NCI-H1694 (cell line): ENCODE measurements at places on chromosomes 16 and 17.

GRCh38 chr17:57293077-57293476 lies 36.8 kb downstream of the MSI2 start:
- no peak for DNase-seq

- no peak for DNase-seq
Measured at GRCh38 chr16:73150786-73151185, 102.9 kb upstream of the ZFHX3 start.

GRCh38 chr17:5941258-5941657 lies 128.9 kb upstream of the WSCD1 start:
- DNase-seq, result no peak

DNA sequence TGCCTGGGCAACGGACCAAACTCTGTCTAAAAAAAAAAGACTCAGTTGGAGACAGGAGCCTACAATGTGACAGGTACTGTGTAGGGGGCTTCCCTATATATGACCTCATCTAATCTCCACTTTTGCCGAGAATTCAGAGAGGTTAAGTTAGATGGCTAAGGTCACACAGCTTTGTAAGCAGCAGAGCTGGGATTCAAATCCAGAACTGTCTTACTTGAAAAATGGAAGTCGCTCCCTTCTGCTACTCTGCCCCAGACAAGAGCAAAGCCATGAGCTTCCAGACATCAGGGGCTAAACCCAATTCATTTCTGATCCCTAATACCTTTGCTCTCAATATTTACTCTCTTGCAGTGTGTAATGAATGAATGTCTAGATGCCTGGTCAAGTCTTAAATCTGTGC lies 41.5 kb upstream of the ABCC12 start:
- DNase-seq, result no peak

DNA sequence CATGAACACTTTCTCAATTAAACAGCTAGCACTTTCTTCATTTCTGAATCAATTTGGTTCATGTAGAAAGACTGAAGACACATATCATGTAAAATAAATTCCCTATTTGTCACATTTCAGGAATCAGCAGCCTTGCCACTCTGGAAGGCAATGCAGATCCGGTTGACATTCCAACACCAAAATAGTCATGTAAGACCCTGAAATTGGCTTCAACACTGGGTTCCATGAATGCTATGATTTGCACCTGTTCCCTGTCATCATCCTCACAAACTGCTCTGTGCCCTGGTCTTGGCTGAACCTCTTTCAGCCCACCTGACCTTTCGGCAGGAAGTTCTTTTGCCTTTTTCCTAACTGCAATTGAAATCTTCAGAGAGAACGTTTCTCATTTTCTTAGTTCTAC lies 156.9 kb downstream of the CDH8 start:
- DNase-seq, result no peak

- no peak for DNase-seq
Measured at GRCh38 chr16:86087011-86087895, 188.3 kb downstream of the IRF8 start.

DNA sequence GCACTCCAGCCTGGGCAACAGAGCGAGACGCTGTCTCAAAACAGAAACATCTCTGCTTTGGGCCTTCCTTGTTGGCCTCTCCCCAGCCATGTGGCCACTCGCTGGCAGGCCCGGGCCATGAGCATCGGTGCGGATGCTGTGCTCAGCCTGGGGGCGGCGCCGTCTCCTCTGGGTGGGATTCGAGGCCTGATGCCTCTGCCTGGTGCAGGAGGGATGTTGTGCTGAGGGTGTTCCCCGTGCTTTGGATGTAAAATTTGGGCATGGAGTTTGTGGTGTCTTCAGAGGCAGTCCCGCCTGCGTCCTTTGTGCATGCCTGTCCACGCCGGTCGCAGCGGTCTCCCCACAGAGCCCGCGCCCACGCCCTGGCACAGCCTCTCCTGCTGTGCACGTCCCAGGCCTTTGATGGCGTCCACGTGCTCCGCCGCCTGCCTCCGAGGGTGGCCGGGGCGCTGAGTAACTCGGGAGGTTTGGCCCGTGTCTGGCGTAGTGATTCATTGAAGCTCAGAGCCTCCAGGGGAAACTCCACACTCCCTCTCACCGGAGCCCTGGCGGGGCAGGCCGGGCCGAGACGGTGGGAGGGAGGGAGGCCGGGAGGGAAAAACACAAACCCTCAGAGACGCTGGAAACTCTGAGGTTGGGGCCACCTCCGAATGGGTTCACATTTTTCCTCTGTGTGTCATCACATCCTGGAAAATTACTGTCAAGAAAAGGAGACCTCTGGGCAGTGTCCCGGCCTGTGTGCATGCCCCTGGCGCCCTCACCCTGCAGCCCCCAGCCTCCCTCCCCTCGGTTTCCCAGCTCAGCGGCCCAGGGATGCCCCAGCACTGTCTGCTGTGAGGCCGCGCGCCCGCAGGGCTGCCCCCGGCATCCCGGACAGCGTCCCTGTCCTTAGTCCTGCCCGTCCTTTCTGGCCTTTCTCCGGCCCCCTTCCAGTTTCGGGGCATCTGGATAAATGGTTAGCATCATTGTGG lies 19.0 kb downstream of the CENPX start:
- no peak for DNase-seq

DNA sequence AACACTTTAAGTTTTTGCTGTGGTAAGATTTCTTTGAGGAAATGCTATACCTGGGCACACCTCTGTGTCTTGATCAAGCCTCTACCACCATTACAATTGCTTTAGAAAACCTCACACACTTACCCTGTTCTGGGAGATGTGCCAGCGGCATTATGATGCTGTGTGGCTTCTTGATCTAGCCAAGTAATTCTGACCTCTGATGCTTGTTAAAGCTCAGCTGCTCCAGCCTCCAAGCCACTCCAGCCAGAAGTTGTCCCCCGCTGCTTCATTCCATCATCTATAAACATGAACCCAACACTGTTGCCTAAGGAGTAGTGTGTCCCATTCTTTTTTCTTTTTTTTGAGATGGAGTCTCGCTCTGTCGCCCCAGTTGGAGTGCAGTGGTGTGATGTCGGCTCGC lies 60.1 kb downstream of the CYLD start:
- DNase-seq, result no peak

- no peak for DNase-seq
Measured at GRCh38 chr17:82703935-82704865, 5.7 kb upstream of the RAB40B start.

DNA sequence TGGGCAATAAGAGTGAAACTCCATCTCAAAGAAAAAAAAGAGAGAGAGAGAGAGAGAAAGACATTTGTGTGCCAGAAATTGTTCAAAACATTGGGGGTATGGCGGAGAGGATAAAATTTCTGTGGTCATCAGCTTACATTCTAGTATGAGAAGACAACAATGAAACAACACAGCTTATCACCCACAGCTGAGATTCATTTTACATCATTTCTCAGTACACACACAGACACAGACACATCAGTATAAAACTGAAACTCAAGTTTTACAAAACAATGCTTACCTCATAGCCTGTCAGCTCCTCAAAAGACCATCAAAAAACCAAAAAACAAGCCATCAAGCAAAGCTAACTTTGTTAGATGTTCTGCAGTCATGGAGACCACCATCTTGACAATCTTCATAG lies 31.4 kb upstream of the CNEP1R1 start:
- no peak for DNase-seq

DNA sequence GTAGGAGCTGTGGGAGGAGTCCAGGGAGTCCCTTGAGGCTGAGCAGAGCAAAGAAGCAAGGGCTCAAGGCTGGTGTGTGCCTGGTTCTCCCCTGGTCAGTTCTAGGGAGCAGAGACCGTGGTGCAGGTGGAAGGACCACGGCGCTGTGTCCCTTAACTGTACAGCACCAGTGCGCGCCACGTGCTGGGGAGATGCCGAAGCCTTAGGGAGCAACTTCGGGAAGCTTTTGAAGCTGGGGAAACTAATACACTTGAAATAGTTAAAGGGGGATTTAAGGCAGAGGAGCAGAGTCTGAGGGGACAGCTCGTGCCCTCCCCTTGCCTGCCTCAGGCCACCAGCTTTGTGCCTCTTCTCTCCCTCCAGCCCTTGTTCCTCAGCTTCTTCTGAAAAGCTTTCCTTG lies 27.5 kb downstream of the MINK1 start:
- no peak for DNase-seq

GRCh38 chr17:46895171-46895570 lies 27.8 kb upstream of the GOSR2 start:
- no peak for DNase-seq

DNA sequence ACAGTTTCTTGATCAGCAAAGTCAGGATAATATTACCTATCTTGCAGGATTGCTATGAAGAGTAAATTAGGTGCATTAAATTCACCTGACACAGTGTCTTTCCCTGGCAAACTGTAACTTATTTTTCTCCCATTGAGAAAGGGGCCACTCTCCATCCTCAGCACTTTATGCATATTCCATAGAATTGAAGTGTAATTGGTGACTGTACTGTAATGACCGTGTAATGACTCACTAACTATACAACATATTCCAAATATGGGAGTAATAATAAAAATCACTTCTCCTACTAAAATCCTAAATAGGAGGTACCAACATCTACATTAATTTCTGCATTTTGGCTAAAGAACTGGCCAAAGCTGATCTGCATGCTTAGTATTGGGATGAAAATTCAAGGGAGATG lies 141.9 kb upstream of the NOG start:
- no peak for DNase-seq

GRCh38 chr16:86343796-86344585 lies 166.3 kb upstream of the FOXF1 start:
- no peak for DNase-seq

- DNase-seq, result peak; percentile 77
Measured at GRCh38 chr17:46972346-46972745, 6.7 kb downstream of the RPRML start.

DNA sequence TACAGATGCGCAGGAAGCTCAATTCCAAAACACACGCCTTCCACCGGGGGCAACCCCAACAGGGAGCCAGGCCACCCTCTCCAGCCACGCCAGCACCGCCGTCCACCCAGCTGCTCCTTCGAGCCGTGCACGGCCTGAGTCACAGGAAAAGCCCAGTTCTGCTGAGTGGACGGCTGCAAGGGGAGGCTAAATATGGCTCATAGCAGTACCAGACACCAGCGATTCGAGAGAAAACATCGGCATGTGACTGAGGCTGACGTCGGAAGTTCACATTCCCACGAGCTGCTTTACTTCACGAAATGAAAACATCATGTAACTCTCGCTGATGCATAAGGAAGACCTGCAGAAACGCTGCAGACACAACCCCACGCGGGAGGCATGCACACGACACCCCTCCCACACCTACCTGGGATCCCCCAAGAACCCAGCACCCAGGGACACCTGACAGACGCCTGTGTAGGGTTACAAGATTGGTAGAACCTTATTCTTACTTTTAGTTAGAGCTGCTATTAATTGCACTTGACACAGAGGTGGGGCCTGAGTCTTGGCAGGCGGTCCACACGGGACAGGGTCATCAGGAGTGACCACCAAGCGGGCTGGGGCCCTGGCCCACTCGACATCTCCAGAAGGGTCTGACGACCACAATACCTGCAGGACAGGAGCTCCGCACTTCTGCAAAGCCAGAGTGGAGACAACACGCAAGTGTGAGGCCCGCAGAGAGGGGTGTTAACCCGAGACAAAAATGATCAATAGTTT lies 116.8 kb downstream of the ANKRD11 start:
- no peak for DNase-seq

GRCh38 chr16:11169641-11170040 lies 86.4 kb downstream of the SOCS1 start:
- DNase-seq, result no peak
